ENCODE measurements at places on chromosomes 12 and 14.

DNA sequence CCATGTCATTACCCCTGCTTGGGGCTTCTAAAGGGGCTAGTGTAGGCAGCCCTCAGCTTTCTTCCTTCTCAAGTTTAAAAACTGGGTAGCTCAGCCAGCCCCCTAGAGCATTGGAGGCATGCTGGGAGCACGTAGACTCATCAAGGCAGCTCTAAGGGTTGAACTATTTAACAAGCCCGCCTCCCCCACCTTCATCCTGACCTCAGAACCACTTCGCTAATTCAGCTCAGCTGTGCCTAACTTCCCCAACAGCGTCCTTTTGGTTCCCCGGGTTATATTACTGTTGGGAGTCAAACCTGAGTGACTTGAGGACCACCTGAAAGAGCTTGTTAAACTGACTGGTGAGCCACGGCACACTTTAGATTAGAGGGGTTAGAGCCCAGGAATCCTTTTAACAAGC is 30.1 kb downstream of the MAX start:
- no peak for DNase-seq

DNA sequence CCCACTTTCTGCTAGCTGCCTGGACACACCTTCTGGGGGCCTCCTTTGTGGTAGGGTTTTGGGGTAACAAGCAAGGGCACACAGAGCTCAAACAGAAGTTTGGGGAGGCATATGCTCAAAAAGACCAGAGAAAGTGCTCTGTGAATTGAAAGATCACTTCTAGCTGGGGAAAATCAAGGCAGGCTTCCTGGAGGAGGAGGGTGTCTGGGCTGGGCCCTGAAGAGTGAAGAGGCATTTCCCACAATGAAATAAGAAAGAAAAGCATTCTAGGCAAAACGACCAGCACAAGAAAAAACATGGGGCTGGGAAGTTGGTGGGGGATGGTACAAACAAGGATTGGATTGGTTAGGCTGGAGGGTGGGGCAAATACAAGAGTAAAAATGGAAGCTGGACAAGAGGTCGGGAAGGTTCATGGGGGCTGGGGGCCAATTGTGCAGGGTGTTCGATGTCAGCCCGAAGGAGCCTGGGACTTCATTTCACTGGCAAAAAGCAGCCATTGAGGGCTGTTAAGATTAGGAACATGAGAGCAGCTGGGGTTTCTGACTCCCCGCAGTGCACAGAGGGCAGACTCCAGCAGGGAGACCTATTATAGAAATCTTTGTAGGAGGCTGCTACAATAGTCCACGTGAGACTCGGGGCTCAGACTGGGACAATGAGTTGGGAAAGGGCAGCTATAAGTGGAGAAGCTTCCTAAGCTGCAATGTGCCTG is 51.5 kb upstream of the CMKLR1 start:
- no peak for DNase-seq

DNA sequence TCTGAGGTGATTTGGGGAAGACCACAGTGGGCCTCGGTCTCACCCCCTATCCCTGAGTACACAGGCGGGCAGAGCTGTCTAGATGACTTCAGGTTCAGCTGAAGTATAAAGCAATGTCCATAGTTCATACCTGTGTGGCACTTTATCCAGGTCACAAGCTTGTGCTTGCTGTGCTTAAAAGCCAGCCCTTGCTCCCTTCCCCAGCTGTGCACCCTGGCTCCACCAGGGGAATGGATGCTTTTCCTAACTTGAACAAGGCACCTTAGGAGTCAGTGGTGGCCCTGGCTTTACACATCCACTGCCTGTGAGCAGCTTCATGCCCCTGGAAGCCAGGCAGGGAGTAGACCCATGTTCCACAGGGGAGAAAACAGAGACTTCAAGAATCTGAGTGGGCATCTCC is 5.5 kb downstream of the CARMIL3 start:
- no peak for DNase-seq

DNA sequence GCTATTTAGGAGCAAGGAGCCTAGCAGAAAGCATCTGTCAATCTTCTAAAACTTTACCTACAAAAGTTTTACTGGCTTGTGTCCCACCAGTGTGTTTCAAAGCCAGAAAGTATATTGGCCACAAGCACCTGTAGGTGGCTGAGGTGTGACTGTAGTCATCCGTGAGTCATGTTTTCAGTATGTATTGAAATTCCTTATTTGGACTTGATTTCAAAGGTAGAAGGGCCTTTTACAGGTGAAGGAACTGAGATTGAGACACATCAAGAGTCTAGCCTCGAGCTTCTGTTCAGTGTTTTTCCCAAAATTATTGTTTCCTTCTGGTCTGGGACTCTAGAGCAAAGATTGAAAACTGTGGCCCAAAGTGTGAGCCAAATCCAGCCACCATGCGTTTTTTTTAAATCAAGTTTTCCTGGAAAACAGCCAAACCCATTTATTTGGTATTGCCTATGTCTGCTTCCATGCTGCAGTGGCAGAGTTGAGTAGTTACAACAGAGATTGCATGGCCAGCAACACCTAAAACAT is 195.3 kb upstream of the BCL2L14 start:
- DNase-seq, result no peak

DNA sequence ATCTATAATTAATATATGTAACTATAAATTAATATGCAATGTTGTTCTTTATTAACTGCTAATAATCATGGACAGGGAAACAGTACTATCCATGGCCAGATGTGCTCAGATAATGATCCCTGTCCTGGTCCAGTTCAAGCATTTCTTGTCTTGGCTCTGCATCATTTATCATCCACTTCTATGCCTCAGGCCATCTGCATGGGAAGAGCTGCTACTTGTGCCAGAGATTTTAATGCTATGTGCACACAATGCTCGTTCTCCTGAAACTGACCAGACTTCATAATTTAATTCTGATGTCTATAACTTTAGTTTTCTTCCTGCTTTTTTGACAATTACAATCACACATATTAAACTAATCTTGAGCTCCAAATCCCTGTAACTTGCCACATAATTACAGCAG is 11.2 kb upstream of the TMX1 start:
- DNase-seq, result no peak

Data from astrocyte of the cerebellum (primary cell).